GM04504 (cell line): ENCODE measurements at places on chromosomes 3 and 15.

DNA sequence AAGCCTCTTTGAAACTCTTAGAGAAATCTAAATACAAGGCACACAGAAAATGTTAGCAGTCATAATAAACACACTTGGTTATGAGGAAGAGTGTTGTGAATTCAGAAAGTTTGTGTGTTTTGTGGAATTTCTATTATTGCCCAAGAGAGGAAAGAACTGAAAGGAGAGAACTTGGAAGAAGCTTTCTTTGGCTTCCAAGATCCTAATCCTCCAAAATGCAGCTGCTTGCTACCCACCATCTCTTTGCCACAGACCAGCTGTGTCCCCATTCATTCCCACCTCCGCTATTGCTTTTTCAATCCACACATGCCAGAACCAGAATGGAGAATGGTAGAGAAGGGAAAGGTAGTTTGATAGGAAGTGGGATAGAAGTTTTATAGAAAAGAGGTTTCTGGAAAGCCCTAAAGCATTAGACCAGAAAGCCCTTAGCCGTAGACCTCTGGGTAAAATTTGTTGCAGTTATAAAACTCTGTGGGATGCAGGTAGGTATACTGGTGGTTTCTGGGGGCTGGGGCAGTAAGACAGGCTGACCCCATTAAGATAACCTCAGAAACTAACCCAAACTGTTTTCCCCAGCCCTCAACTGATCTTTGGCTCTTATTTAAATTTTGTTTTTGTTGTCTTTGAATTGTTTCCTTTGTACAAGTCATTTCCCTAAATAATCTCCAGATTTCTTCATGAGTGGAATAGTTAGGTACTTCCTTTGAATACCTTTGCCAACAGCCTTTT, 108.5 kb downstream of the FILIP1L start:
- no peak for DNase-seq

GRCh38 chr3:36911990-36912804, 32.7 kb downstream of the TRANK1 start:
- DNase-seq, result no peak

DNA sequence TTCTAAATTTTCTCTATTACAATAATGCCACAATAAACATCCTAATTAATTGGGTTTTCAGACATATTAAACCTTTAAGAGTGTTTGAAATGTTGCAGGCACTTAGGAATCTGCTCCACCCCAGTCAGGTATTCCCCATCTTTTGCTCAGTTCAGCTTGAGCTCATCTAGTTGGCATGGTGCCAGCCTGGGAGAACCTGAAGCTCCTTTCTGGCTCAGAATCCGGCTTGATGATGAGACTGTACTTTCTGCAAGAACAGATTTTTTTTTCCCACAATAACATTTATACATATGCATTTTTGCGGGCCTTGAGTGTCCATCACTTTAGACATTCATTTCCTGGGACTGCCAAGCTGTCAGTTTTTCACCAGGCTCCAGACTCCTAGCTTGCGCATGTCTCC, 7.7 kb upstream of the OXSR1 start:
- DNase-seq, result no peak

DNA sequence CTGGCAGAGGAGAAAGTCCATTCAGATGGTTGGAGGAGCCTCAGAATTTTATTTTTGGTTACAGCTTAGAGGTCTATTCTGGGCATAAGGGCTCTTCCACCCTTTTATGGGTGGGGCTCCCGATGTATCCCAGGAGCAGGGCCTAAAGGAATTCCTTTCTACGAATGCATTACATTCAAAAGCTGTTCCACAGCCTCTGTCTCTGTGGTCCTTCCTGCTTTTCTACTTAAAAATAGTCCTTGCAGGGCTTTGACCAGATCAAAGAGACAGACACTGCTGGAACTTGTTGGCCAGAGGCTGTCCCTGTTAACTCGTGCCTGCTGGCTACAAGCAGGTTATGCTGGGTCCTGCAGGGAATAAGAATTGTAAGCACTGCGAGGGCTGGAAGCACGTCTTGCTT, 14.4 kb upstream of the NOX5 start:
- DNase-seq, result no peak

- no peak for DNase-seq
Observed at GRCh38 chr3:185928496-185928895, 9.3 kb downstream of the TRA2B start.

DNA sequence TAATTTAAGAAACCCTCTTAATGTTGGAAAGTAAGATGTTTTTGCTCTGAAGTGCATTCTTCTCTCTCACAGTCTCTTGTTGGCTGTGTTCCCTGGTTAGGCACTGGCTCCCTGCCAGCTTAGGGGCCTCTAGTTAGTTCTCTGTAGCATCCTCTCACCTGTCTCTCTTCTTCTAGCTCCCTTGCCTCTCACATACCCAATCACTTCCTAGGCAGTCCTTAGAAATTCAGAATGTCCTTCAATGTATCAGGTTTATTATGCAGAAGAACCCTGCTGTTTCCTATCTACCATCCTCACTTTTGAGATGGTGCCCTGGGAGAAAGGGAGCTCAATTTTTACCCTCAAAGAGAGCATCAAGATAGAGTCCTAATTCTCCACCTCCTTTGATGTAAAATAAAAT, 36.2 kb upstream of the CPNE4 start:
- DNase-seq, result no peak

- no peak for DNase-seq
Observed at GRCh38 chr3:61237858-61238257, 13.4 kb downstream of the FHIT start.

- no peak for DNase-seq
Observed at GRCh38 chr3:171457607-171458061, 2.6 kb downstream of the TNIK start.

DNA sequence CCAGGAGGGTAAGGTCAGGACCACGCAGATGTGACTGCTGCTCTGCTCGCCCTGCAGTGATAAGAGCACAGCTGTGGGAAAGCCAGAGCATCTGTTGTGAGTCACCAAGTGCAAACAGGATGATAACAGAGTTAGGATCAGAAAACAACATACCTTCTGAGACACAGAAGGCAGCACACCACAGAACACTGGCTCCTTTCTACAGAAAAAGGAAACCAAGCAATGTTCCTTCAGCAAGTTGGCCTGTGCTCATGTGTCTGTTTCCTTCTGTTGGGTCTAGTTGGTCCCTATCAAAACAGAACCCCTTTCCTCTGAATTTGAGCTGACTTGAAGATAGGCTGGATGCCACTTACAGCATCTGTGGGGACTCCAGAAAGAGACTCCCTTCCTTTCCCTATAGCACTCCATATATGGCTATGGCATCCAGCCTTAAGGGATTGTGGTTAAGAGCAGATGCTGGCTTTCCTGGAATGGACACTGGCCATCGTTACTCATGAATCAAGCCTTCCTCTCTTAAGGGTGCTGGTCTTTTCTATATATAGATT, 440.7 kb upstream of the THBS1 start:
- DNase-seq, result peak; percentile 84

- DNase-seq, result no peak
Observed at GRCh38 chr3:65672871-65673815, 365.6 kb downstream of the MAGI1 start.

GRCh38 chr3:6736836-6737629, 123.9 kb upstream of the GRM7 start:
- DNase-seq, result no peak

DNA sequence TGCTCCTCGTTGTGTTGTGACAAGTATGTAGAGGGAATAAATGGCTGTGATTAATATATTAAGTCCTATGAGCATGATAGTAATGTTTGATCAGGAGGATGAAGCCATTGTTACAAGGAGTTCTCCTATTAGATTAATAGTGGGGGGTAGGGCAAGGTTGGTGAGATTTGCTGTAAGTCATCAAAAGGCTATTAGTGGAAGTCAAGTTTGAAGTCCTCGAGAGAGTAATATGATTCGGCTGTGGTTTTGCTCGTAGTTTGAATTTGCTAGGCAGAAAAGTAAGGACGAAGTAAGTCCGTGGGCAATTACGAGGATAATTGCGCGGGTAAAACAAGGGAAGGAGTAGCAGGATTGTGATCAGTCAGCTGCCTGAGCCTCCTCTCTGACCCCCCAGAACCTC, 26.0 kb upstream of the BUB1B start:
- no peak for DNase-seq

GRCh38 chr15:78398076-78398825, 39.8 kb upstream of the IREB2 start:
- DNase-seq, result no peak

DNA sequence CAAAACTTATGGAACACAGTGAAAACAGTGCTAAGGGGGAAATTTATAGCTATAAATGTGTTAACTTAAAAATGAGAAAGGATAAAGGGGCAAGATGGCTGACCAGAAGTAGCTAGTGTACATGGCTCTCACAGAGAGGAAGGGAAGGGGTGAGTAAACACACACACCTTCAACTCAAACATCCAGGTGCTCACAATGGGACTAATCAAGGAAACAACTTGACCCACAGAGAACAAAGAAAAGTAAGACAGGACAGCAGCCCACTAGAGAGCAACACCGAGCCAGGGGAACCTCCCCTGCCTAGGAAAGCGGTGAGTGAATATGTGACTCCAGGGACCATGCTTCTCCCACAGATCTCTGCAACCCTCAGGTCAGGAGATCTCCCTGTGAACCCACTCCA, 85.0 kb upstream of the UBP1 start:
- no peak for DNase-seq

GRCh38 chr3:77254967-77255831, 215.3 kb downstream of the ROBO2 start:
- DNase-seq, result peak; percentile 12

- no peak for DNase-seq
Observed at GRCh38 chr3:38054499-38055001, 15.5 kb downstream of the DLEC1 start.

DNA sequence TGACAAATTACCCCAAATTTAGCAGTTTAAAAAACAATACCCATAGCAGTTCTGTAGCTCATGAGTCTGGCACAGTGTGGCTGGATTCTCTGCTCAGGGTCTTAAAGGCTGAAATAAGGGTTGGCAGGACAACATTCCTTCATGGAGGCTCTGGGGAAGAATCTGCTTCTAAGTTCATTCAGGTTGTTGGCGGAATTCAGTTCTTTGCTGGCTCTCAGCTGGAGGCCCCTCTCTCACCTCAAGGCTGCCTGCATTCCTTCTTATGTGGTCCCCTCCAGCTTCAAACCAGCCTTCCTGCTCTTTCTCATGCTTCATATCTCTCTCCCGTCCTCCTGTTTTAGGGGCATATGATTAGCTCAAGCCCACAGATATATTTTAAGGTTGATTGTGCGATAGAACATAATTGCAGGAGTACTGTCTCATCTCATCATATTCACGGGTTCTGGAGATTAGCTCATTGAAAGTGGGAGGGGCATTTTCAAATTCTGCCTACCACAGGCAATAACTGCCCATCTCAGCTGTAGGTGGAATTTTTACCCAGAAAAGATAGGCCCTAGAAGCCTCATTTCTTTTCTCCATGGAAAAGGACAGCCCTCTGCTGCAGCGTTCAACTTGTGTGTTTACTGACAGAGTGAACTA, 5.6 kb upstream of the ZBTB47 start:
- no peak for DNase-seq

GRCh38 chr15:65906396-65906795, 37.1 kb downstream of the RAB11A start:
- DNase-seq, result no peak
